ENCODE measurements at places on chromosomes 1 and 21. TPM values are rescaled to one million over a fixed set of nuclear protein-coding genes. Genes with fewer than 3 reads are reported as not detected.

Gene HAPLN2
- polyA plus RNA-seq, result 0.57 TPM

Gene CA6
- polyA plus RNA-seq, result 0.17 TPM

- DNase-seq, result no peak
Measured at GRCh38 chr1:206890125-206891060, 6.8 kb upstream of the IL24 start.

DNA sequence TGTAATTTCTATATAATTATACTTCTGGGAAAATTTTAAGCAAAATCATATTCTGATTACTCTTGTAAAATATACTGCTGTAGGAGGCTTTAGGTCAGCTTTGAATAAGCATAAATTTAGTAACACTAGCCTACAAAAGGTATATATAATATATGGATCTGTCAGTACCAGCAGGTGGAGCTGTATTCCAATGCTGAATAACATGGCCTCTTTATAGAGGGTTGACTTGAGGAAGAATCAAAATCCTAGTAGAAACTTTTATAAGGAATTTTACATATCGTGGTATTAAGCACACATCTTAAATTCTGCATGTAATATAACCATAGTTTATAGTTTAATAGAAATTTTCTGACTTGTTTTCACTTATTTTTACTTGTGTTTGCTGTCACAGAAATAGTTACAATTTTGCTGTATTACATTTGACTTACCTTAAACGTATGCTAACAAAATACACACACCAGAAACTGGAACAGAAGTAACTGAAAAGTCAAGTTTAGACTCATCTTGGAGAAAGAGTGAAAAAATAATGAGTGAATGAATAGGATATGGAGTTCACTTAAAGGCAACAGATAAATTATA lies 79.3 kb downstream of the HMCN1 start:
- no peak for DNase-seq

DNA sequence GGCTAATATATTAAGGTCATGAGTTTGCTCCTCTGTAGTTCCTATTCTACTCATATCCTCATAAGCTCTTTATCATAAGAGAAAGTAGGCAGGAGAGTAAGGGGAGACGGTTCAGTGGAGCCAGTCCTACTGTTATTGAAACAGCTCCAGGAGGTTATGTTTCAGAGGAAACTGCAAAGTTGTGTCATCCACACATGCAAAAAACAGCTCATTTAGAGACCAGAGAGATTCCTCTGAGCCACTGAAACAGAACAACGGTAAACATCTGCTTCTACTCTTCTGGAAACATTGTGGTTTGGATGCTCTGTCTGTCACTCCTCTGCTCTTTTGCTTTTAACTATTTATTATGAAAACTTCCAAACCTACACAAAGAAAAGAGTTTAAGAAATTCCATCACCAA lies 66.3 kb upstream of the PPP2R5A start:
- no peak for DNase-seq

Gene PODN
- polyA plus RNA-seq, result 2.6 TPM

DNA sequence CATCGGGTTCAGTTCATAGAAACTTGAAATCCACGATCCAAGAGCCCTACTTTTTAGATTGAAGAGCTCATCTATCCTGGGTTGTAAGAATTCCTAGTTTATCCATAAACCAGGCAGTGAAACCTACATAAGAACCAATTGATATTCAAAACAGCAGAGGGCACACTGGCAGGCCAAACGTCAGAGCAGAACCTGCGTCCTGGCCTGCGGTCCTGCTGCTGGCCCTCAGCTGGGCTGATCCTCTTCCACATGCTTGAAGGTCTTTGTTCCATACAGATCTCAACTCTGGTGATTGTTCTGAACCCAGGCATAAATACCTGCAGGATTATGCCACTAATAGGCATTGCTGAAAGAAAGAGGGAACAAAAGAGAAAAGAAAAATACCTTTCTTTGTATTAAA lies 47.0 kb downstream of the MT1HL1 start:
- no peak for DNase-seq

GRCh38 chr21:34639882-34640788 lies 25.2 kb upstream of the RCAN1 start:
- DNase-seq, result no peak

- DNase-seq, result no peak
Measured at GRCh38 chr1:98487620-98488019, 173.9 kb upstream of the SNX7 start.

- DNase-seq, result no peak
Measured at GRCh38 chr1:226994586-226995364, 54.7 kb downstream of the COQ8A start.

DNA sequence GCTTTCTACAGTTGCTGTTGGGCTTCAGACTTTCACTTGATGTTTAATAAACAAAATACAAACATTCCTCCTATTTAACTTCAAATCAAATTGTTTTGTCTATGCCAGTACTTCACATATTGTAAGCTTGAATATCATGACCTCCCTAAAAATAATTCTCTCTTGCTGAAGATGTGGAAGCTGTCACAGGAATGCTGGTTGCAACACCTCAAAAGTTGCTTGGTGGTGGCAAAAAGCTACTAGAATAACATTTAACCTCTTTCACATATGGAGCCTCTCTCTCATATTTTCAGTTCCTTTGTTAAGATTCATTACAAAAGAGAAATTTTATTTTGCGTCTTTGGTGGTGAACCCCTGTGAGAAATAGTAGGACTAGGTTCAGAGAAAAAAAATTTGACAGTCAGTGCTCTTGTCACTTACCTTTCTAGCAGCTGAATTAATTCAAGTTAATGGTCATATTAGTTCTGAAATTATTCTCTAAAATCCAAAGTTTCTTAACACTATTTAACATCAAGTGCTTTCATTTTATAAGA lies 25.5 kb upstream of the F13B start:
- no peak for DNase-seq

Gene RNU1-2
- not detected for polyA plus RNA-seq

GRCh38 chr1:66711420-66711819 lies 40.8 kb upstream of the DYNLT5 start:
- no peak for DNase-seq

DNA sequence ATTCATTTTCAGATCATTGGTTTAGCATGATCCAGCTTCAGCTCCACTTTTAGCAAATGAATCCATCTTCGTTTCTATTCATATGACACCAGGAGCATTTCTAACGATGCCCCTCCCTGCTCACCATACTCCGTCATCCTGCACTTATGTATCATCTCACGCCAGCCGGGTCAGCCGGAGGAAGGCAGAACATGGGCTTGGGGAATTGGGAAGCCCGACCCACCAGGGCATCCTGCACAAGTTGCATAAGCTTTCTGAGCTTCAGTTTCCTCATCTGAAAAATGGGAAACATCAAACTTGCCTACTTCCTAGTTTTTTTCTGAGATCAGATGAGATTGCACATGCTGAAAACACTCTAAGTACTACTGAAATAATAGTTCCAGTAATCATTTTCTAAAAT lies 194.7 kb downstream of the AK5 start:
- no peak for DNase-seq
